GM03348 (cell line): ENCODE measurements at places on chromosomes 1 and 21.

DNA sequence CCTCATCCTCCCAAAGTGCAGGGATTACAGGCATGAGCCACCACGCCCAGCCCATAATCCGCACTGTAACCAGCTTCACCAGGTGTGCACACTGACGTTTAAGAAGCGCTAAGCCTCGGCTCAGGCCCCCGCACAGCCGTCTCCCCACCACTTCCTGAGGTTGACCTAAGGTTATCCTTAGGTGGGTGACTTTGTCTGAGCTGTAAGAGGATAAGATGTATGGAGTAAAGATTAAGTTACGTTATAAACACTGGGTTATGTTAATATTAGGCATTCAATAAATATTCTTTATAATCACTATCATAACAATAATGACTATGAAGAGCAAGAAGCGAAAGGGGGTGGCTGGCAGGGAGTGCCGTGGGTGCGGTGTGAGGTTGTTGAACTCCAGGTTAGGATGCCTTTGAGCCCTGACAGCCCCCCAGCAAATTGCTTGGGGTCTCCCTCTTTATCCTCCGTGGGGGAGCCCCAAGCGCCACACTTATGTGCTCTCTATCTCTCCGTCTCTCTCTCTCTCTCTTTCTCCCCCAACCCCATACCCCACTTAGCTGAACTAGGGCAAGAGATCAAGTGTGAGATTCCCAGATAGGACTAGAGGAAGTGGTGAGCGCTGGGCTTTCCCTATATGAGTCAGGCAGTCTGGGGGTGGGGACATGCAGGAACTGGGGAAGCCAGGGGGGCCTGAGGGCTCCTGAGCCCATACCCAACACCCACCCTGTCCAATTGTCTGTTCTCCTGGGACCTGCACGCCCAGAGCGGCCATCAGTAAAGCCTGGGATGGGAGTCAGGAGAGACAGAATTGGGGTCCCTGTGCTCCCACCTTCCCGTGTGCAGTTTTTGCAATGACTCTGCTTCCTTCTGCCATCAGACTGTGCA lies 7.6 kb downstream of the EFHD2 start:
- DNase-seq: peak; percentile 58

DNA sequence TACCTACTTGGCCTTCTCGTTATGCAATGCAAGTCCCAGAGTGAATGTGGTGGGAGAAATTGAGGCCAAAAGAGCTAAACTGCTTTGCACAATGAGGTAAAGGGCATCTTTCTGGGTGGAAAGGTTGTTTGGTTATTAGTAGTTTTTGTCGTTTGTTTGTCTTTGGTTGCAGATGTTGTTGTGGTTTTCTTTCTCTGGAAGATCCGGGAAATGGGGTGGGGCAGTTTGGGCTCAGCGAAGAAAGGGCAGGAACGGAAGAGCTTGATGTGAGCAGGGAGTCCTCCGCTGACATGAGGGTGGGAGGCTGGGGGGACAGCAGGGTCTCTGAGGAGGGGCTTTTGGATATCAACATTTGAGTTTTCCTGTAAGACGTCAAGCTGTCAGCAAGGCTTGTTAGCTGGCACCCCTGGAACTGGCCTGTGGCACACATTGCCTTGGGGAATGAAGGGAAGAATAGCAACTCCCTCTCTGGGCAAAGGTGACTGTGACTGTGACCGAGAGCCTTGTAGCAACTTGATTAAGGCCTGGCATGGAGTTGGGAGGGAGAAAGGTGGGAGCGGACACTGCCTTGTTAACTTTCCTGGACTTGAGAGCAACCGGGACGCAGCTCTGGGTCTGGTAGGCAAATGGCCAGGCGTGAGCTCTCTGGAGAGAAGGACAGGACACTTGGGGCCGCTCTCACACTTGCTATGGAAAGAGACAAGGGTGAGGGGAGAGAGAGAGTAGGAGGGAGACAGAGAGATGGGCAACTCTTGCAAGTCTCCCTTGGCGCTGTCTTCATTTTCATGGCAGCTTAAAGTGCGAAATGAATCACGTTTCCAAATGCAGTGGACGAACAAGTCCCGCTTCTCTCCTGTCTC lies 15.4 kb upstream of the OPRD1 start:
- no peak for DNase-seq

GRCh38 chr1:156437037-156437867 lies 63.3 kb downstream of the MEF2D start:
- DNase-seq: no peak

DNA sequence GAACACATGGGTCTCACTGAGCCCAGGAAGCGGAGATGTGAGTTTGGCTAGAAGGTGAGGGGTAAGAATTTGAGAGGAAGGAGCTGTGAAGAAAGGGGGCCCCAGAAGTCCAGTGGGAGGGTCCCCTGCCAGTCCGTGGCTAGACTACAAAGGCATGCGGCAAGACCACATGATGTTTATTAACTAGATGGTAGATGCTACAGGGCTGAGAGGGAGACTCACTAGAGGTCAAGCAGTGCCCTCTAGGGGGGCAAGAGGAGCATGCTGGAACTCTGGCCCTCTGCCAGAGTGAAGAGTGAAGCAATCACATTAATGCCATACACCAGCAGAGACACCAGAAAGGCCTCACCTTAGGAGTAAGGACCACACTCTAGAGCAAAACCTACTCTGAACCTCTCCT lies 12.2 kb downstream of the KIAA0319L start:
- DNase-seq: no peak

- no peak for DNase-seq
These were observed 17.6 kb downstream of the LMO4 start for GRCh38 chr1:87346130-87346814.

- no peak for DNase-seq
These were observed at the start of gene CD52 for GRCh38 chr1:26317612-26318337. TSS of gene CD52 (plus strand) at chr1:26317958. CDS start at chr1:26318018, 60 bp downstream.

DNA sequence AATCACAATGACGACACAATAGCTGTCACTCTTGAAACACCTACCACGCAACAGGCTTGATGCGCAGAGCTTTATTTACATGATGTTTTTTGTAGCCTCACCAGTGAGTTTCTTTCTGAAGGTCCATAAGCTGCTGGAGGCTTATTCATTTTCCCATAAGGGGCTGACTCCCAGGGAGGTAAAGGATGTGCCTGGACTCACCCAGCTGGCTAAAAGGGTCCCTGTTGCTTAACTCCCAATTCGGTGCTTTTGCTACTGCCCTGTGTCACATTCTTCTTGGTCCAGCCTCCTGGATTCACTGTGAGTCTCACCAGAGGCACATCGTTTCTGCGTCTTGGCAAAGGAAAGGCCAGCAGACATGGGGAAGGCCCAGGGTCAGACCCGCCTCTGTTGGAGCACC lies 44.6 kb upstream of the OLIG2 start:
- DNase-seq: no peak

DNA sequence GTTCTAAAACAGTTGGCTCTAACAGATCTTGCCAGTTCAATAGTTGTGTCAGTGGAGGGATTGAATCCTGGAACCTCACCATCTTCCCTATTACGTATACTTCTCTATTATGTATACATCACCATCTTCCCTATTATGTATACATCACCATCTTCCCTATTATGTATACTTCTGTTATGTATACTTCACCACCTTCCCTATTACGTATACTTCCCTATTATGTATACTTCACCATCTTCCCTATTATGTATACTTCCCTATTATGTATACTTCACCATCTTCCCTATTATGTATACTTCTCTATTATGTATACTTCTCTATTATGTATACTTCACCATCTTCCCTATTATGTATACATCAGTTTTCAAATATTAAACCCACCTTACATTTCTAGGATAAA lies 34.4 kb upstream of the HP1BP3 start:
- no peak for DNase-seq

DNA sequence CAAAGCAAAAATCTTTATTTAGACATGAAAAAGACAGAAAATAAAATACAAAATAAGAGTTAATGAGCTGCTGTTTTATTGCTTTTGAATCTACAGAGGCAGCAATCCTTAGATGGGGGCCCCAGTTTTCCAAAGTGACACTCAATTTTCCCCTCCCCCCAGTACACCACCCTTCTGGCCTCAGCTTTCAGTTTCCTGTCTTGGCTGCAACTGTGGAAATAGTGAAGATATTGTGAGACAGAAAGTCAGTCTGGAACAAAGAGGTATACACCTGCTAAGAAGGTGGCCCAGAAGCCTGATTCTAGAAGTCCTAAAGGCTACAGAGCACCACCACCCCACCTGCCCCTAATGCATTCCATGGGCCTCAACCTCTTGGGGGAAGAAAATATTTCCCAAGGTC lies 1.1 kb upstream of the MTMR11 start:
- DNase-seq: no peak

DNA sequence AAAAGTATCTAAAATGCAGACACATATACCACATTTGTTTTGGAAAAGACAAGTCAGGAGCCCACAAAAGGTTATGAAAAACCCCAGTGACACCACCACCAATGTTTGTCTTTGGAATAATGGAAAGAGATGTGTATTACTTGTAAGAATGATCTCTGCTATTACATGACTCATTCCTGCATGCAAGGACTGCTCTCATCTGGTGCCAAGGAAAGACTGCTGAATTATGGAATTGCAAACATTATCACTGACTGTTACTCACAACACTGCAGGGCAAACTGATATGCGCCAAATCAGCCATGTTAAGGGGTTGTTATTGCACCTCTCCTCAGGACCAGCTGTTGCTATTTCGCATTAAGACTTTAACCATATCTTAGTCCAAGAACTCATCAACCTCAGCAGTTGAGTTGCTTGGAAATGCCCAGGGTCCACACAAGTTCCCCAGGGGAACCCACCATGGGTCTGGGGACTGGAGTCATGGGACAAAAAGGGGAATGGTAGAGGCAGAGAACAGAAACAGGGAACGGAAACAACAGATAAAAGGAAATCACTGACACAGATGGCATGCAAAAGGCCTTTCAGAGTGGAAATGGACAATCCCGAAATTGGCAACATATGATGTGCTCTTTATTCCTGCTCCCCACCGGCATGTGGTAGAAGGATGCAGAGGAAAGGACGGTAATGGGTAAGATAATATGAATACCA lies 34.4 kb downstream of the CAPZB start:
- peak; percentile 82 for DNase-seq
